ENCODE measurements at places on chromosomes 12 and 14. TPM values are rescaled to one million over a fixed set of nuclear protein-coding genes. Genes with fewer than 3 reads are reported as not detected.

The PRB2 gene
- not detected for total RNA-seq

The TAS2R42 gene
- total RNA-seq: not detected

The TCL1B gene
- not detected for total RNA-seq

The MSI1 gene
- total RNA-seq: not detected

The EID3 gene
- 0.14 TPM for total RNA-seq

The SIX4 gene
- total RNA-seq: 14.9 TPM

The SLC25A47 gene
- total RNA-seq: not detected

The FAM161B gene
- 1.3 TPM for total RNA-seq

The SOCS4 gene
- 9.6 TPM for total RNA-seq

The KCNA1 gene
- not detected for total RNA-seq

The FAM90A1 gene
- total RNA-seq: not detected

The ZNF891 gene
- 0.42 TPM for total RNA-seq

The KIF26A gene
- 1.7 TPM for total RNA-seq

The ARHGEF40 gene
- total RNA-seq: 12.0 TPM

The TC2N gene
- 20.7 TPM for total RNA-seq

The ASPG gene
- not detected for total RNA-seq

The SCARB1 gene
- total RNA-seq: 91.2 TPM

The MAPKAPK5 gene
- 37.0 TPM for total RNA-seq

The RPGRIP1 gene
- not detected for total RNA-seq

The BLTP3B gene
- total RNA-seq: 10.1 TPM

The E2F7 gene
- 7.0 TPM for total RNA-seq

The SLC6A13 gene
- not detected for total RNA-seq

The RACGAP1 gene
- 57.2 TPM for total RNA-seq

The SIX6 gene
- total RNA-seq: not detected

The HOXC4 gene
- not detected for total RNA-seq

The KRT72 gene
- not detected for total RNA-seq

The COX8C gene
- total RNA-seq: not detected

The ACSS3 gene
- total RNA-seq: not detected

The CFAP73 gene
- not detected for total RNA-seq

The LPAR5 gene
- 16.6 TPM for total RNA-seq

The SLC38A4 gene
- total RNA-seq: 0.63 TPM

Data from airway epithelial cell (primary cell).